ENCODE measurements at places on chromosomes 3 and 15.

GRCh38 chr3:152976239-152976638 is 141.3 kb downstream of the P2RY1 start:
- no peak for DNase-seq

DNA sequence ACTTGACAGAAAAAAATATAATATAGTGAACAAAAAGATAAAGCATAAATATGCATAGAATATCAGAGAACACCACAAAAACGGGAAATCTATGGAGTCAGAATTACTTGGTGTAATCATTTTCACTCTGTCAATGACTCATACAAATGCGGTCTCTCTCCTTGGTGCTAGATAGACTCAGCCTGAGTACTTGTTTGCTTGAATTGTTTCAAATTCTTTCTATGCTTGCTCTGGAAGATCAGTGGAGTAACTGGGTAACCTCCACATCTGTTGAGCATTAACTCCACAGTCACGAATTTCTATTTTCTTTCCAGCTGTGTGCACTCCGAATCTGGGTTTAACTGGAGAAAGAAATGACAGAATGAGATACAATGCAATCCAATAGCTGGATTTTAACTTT is 760.4 kb downstream of the ZPLD1 start:
- no peak for DNase-seq

- DNase-seq, result peak; percentile 56
Measured at GRCh38 chr3:141279077-141279967, 47.7 kb downstream of the PXYLP1 start.

- DNase-seq, result no peak
Measured at GRCh38 chr3:112297714-112298113, 3.7 kb upstream of the SLC9C1 start.

DNA sequence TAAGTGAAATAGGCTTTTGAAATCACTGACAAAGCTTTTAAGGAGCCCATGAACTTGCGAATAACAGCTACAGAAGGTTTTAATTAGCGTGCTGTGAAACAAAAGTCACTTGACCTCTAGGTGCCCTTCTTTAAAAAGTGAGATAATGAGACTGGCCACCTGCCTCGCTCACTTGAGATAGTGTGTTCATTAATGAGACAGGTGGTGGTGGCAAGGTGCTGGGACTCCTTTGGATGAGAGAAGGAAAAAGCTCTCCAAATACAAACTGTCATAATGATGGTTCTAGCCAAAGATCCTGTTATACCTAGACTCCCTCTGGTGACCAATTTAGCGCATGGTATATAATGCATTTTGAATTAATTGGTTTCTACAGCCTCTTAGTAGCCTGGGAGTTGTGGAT is 22.7 kb upstream of the IREB2 start:
- DNase-seq, result peak; percentile 57

DNA sequence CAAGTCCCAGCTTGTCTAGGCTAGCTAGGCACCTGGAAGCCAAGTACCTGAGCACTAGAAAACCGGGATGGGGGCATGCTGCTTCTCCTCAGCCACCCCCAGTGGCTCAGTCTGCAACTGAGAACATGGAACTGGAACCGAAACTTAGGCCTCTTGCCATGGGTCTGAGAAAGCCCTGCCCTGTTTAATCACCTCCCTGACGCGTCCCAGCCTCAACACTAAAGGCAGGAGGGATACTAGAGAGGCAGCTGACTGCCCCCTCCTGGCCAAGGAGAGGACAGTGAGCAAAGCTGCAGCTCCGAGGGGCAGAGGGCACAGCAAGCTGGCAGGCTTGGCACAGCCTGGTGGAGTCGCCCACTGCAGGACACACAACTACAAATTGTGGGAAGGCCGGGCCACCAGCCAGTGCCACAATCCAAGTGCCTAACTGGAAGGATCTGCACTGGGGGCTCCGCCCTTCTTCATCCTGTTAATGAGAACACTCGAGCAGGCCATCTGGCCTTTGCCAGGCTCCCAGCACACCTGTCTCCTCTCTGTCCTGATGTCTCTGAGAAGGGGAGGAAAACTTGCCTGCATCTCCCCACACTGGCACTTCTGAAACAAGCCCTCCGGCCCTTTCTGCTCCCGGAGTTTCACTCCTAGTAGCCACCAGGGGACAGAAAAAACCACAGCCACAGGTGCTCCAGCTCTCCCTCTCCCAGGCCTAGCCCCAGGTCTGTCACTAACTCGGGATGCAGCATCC is 53.7 kb downstream of the BDH1 start:
- DNase-seq, result peak; percentile 69

- DNase-seq, result no peak
Measured at GRCh38 chr3:118530350-118530922, 504.2 kb downstream of the IGSF11 start.

- no peak for DNase-seq
Measured at GRCh38 chr15:98943601-98944151, 63.9 kb downstream of the PGPEP1L start.

DNA sequence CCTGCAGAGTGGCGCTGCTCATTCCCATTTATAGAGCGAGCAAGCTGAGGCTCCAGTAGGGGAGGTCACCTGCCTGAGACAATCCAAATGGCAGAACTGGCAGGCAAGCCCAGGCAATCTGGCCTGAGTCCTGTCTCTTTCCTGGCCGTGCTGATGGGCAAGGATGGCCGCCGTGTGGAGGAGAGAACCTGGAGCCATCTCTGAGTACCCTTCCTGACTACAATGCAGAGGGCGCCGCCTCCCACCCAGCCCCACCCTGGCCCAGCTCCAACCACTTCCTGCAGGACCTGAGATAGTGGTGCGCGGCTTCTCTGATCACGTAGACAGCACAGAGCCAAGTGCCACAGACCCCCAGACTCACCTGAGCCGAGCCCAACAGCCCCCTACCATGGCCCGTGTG is 7.0 kb downstream of the TLR9 start:
- DNase-seq, result no peak

DNA sequence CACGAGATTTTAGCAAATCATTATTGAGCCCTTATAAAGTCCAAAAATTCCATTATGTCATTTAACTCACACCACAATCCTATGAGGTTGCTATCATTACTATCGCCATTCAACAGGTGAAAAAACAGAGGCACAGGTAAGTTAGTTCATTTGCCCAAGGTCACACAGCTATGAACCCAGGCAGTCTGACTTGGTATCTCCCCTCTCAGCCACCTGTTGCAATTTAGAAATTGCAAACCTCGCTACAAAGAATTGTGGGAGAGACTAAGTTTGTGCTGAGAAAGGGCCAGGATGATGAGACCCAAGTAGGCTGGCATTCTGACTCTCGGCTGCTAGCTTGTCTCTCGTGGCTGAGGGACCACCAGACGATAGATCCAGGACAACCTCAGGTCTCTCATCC is 57.7 kb downstream of the LMCD1 start:
- DNase-seq, result no peak

GRCh38 chr15:81351651-81352050 is 22.4 kb downstream of the TMC3 start:
- no peak for DNase-seq

All from stomach (tissue), 19 donors.